ENCODE measurements at places on chromosomes 3 and 15.

DNA sequence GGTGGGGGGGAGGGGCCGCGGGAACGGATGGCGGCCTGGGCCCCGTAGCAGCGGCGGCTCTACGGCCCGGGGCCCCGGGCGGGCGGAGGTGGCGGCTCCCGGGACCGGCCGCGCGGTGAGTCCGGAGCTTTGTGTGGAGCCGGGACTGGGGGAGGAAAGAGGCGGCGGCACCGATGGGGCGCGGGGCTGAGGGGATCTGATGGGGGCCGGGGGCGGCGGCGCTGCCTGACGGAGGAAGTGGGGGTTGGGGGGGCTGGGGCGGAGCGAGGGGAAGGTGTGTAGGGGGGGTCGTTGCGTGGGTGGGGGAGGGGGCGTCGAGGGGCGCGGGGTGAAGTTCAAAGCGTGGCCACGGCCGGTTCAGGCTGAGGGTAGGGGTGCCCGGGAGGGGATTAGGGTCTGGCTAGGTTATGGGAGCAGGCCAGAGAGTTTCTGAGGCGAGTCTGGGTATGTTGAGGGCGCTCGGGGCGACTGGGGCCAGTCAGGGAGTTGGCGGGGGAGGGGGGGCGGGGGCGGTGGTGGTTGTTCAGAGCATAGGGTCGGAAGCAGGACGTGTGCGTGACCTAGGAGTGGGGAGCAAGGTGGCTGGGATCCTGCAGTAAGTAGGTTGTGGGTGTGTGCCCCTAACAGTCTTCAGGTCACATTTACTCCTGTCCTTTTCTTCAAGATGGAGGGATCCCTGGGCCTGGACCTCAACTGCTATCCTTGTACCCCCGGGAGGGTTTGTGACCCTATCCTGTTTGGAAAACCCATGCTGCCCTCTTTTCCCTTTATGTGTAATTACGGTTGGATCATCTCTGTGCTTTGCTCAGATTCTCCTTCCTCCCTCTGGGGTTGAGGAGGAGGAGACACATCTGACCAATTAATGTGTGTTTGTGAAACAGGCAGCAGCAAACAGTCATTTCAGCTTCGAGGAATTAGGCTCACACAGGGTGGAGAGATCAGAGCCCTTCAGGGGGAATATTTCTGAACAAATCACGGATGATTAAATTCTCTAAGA is 644 bp downstream of the ZNF609 start:
- DNase-seq, result peak; percentile 88

DNA sequence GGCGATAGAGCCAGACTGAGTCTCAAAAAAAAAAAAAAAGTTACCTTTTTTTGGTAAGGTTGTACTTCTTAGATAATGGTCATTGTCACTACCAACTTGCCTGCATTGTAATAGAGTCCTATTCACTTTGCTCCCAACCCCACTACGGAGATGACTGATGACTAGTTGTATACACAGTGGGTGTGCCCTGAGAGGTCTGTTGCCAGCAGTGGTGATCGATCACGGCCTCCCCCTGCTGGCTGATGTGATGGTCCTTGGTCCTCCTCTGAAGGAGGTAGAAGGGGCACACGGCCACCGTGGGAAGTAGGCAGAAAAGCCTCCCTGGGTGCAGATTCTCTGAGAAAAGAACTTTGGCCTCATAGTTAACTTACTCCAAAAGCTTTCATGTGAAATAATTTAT is 10.7 kb downstream of the GCNT3 start:
- DNase-seq, result peak; percentile 13

GRCh38 chr3:180290300-180290699 is 253.6 kb upstream of the PEX5L start:
- no peak for DNase-seq

- DNase-seq, result no peak
Measured at GRCh38 chr3:173653781-173654180, 256.2 kb downstream of the NLGN1 start.

- no peak for DNase-seq
Measured at GRCh38 chr3:189908646-189909045, 212.1 kb downstream of the P3H2 start.

DNA sequence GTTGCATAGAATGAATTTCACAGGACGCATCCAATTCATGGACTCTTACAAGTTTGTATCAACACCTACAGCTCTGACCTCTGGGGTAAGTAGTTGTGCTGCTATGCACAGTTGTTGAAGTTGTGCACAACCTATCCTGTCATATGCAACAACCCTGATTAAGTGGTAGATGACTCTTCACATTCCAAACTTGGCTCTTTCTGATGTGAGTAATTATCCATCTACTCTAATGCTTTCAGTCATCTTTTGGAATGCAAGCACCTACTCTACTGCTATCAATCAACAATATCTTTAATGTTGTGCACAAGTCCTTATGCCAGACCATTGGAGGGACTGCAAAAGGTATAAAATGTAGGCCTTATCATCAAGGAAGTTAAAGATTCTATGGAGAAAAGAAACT is 921.4 kb downstream of the MCTP2 start:
- no peak for DNase-seq

DNA sequence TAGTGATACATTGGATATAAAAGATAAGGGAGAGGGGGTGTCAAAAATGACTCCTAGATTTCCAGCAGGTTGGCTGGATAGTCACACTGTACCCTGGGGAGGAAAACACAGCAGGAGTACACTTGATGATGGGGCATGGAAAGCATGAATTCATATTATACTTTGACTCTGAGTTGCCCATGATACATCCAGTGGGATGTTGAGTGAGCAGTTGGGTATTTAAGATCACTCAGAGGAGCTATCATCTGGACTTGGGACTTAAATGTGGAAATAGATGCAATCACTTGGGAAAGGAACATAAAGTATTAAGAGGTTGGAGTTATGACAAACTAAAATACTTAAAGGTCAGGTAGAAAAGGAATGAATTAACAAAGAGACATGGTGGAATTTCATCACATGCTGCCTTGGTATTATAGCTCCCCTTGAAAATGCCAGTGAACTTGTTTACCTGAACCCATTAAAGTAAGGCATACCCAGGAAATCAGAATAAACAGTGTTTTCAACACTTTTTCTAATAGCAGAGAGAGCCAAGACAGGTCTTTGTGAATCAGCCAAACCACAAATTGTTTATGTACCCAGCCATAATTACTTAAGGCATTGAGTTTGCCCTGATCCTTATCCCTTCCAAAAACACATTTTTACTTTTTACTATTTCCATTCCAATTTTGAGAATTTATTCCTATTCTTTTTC is 49.9 kb upstream of the ABI3BP start:
- no peak for DNase-seq

DNA sequence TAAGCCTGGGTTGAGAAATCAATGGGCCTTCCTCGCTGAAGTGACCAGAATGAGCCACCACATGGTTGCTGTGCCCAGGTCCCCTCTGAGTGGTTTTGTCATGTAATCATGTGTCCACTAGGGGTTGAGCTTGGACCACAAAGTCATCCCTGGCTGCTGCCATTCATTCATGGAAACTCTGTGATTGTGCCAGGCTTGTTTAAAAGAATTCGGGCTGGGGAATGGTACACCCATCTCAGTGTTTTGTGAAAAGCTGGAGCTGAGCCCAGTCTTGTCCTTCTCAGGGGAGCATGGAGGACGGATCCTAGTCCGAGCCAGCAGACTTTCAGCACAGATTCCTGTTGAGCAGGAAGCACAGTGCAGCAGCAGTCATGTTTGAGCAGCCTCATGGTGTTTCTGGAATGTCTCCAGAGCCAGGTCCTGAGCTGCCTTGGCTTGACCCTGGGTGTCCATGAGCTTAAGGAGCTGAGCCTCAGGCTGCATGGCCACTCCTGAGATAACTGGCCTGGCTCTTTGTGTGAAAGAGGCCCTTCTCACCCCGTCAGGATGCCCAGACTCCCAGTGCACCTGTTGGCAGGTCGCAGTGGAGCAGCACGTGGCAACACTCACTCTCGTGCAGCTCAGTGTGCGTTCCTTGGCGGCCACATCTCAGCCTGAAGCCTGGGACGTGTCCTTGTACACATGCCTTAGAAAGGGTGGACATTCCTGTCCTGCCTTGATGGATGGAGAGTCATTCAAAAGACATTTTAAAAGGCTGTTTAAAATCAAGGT is 260.3 kb upstream of the TPM1 start:
- peak; percentile 89 for DNase-seq

DNA sequence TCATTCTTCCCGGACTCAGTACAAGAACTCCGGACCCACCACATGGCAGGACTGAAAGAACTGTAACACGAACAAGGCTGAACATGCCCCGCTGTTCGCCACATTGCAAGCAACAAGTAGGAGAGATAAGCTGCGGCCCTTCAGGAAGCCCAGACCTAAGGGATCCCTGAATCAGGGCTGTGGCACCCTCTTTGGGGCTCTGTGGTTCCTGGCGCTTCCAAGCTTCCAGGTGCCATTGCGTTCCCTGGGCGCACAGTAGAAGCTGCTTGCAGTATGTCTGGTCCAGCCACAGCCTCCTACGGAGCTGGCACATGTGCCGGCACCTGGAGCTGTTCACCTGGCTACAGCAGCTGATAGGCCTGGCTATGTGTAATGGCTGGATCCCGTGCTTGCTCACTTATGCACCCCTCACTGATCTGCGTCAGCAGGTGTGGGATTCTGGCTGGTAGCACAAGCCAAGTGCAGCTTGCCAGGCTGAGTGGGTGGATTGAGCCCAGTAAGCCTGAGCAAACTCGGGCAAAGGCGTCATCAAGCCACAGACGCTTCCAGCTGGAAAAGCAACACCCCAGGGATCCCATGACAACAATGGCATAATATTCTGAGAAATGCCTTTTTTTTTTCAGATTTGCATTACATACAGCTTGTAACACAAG is 748.6 kb upstream of the GBE1 start:
- DNase-seq, result no peak

- DNase-seq, result no peak
Measured at GRCh38 chr3:12948891-12949711, 107.7 kb upstream of the RPL32 start.

- DNase-seq, result no peak
Measured at GRCh38 chr15:70093070-70093469, 4.6 kb downstream of the TLE3 start.

DNA sequence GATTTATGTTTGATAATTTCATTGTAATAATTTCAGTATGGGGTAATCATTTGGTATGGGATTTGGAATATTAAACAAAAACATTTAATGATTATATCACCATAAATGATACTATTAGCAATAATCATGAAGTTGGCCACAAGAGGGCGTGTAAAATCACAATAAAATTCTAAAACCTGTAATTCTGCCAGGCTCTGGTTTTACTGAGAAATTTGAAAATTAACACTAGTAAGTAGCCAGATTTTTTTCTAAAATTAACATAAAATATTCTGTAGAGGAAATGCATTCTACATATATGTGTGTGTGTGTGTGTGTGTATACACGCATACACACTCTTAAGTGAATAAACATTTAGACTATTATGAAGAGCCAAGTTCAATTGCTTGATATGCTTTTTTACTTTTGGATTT is 40.5 kb downstream of the FEZF2 start:
- DNase-seq, result peak; percentile 12

GRCh38 chr15:68352401-68353062 is 75.0 kb downstream of the FEM1B start:
- DNase-seq, result peak; percentile 89

DNA sequence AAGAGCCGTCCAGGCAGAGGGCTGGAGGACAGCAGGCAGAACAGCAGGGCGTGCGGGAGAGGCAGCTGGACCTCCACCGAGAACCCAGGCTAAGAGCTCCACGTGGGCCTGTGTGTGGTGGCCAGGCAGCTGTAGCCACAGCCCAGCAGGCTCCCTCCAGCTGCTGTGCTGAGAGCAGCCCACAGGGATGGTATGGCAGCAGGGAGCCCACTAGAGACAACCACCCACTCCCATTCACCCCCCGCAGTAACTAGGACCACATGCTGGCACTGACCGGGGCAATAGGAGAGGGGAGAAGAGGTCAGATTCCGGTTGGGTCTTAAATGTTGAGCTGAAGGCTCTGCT is 25.6 kb upstream of the MUSTN1 start:
- no peak for DNase-seq

GRCh38 chr15:74620636-74621545 is 5.3 kb downstream of the CLK3 start:
- peak; percentile 42 for DNase-seq

GRCh38 chr15:48802867-48803266 is 8.0 kb downstream of the CEP152 start:
- DNase-seq, result peak; percentile 92

- no peak for DNase-seq
Measured at GRCh38 chr3:196981657-196982056, 13.0 kb upstream of the PIGZ start.

DNA sequence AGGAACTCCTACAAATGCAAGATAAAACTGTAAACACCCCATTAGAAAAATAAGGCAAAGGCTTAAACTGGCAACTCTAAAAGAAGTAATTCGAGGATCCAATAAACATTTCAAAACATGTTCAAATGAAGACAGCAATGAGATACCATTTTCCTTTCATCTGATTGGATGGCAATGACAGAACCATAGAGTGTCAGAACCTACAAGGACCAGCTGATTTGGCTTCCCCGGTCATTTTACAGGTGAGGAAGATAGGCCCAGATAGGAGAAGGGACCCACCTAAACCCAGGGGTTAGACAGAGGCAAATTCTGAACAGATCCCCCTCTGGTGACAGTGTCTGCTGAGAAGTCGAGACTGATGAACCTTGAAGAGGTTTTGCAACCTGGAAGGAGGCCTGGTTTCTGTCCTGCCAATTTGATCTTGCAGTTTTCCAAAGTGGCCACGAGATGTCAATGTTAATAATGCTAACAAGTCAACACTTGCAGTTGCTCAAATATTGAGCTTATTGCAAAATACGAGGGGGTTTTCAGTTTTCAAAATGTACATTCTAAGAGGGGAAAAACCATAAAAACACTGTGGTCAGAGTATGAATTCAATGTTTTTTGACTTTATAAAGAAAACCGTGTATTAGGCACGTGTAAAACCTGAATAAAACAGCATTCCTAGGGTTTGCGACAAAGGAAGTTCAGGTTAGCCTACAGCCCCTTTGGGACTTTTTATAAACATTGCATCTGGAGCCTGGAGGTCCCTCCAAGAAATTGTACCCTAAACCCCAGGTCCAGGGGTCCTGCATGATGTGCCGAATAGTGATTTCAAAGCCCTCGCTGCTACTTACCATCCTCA is 21.5 kb downstream of the CFAP161 start:
- DNase-seq, result peak; percentile 78

- DNase-seq, result no peak
Measured at GRCh38 chr15:69987492-69988489, 109.9 kb downstream of the TLE3 start.

- no peak for DNase-seq
Measured at GRCh38 chr3:30340500-30340899, 265.9 kb upstream of the TGFBR2 start.

GRCh38 chr15:77580996-77581682 is 51.6 kb downstream of the LINGO1 start:
- no peak for DNase-seq

- peak; percentile 99 for DNase-seq
Measured at GRCh38 chr15:75043509-75044257, 20.3 kb downstream of the PPCDC start.

GRCh38 chr3:161531930-161532329 is 35.3 kb downstream of the OTOL1 start:
- DNase-seq, result no peak

- DNase-seq, result peak; percentile 33
Measured at GRCh38 chr15:71792521-71792920, 17.8 kb upstream of the NR2E3 start.

Data from umbilical cord (tissue), 2 donors.